WTC11 (cell line): ENCODE measurements at places on chromosomes 7 and 10.
A peak's percentile ranks its signal among the peaks of the same experiment; 100 is the strongest.

- DNase-seq, result no peak
Measured at GRCh38 chr7:103632972-103633371, 187.0 kb upstream of the SLC26A5 start.

- DNase-seq, result no peak
Measured at GRCh38 chr10:30812018-30812851, 182.7 kb upstream of the LYZL2 start.

DNA sequence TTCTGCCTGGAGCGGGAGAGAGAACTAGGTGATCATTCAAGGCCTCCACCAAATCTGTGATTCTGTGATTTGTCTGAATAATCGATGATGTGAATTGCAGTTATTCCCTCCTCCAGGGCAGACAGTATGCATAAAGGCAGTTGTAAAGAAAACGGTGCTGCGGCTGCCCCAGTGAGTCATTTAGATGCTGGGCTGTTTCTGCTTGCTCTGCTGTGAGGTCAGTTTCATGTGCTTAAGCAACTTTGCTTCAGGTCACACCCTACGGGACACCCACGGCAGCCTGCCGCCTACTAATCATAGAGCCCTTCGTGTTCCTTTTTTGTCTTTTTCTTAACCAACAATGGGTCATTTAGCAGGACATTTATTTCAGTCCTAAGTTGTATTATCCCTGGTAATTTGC is 158.1 kb upstream of the PITRM1 start:
- DNase-seq, result no peak

- no peak for DNase-seq
Measured at GRCh38 chr7:142745745-142746144, 3.5 kb upstream of the PRSS1 start.

DNA sequence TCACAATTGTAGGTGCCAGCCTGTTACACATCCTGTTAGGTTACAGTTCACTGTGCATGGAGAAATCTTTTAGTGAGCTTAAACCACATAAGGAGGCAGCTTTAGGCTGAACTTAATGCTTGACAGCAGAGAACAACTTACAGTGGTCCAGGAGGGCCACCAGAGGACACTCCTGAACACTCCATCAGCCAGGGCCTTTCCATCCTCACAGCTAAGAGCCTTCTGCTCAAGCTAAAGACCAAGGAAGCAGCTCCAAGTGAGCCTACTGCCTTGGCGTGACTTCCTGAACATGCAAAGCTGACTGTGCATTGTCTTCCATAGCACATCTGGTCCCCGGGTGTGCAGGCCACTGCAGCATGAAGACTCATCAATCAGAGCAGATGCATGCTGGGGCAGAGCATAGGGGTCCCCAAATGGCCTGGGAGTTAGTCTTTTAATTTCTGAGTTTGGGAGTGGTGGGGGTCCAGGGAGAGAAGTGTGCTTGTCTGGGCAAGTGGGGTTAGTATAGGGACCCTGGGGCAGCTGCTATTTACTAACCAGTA is 105.0 kb downstream of the ZNF248 start:
- no peak for DNase-seq

DNA sequence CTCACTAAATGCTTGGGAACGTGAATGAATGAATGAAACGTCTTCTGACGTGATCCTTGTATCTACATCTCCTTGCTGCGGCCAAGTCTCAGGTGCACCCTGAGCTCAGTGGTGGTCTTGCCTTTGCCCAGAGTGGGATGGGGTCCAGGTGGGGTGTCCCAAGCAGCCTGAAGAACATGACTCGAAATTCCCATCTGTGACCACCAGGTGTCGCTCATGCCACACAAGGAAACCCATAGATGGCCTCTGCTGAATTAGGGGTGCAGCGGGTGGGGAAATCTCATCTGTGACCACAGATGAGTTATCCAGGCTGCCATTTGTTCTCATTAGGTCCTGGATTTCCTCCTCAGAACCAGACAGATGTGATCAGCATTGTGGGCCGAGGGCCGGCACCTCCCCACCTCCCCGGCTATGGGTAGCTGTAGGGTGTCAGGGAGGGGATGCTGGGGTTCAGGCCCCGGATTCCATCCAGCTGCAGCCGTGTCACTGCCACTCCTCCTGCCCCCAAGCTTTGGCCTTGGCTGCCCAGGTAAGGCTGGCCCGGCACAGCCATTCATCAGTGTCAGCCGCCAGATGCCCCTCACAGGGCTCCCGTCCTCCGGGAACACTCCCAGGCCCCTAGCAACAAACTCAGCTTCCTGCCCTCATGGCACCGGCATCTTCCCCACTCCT is 21.0 kb upstream of the GNA12 start:
- DNase-seq, result peak; percentile 84

DNA sequence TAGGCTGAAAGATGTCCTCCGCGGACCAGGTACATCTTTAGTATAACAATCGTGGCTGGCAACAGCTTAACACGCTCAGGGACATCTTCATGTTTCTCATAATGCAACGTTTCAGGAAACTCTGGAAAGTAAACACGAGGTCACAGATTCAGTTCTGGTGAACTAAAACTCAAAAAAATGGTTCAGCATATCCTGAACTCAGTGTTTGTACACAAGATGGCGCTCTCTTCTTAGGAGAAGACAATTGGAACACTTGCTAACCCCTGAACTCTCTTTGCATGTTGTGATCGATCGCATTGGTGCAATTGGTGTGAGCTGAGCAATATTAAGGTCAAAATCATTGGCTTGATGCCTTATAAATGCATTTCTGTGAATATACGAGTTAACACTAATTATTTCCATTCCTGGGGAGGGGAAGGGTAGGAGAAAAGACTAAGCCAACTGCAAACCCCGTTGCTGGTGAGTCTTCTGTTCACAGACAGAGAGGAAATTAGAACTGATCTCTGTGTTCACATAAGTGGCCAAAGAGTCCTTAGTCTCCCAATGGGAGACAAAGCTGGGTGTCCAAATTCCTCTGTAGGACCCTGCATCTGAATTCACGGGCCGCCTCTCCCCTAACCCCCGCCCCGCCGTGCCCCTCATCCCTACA is 52.6 kb upstream of the FAM180A start:
- no peak for DNase-seq

DNA sequence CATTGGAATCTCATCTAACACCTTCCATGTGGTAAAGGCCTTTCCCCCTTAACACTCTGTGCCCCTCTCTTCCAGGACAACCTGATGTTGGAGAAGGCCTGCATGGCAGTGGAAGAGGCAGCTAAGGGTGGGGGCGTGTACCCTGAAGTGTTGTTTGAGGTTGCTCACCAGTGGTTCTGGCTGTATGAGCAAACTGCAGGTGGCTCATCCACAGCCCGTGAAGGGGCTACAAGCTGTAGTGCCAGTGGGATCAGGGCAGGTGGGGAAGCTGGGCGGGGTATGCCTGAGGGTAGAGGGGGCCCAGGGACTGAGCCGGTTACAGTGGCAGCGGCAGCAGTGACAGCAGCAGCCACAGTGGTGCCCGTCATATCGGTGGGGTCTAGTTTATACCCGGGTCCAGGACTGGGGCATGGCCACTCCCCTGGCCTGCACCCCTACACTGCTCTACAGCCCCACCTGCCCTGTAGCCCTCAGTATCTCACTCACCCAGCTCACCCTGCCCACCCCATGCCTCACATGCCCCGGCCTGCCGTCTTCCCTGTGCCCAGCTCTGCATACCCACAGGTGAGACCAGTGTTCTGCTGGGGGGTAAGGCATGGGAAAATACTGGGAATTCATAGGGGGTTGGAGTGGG is 12.4 kb downstream of the NDST2 start:
- DNase-seq, result no peak

DNA sequence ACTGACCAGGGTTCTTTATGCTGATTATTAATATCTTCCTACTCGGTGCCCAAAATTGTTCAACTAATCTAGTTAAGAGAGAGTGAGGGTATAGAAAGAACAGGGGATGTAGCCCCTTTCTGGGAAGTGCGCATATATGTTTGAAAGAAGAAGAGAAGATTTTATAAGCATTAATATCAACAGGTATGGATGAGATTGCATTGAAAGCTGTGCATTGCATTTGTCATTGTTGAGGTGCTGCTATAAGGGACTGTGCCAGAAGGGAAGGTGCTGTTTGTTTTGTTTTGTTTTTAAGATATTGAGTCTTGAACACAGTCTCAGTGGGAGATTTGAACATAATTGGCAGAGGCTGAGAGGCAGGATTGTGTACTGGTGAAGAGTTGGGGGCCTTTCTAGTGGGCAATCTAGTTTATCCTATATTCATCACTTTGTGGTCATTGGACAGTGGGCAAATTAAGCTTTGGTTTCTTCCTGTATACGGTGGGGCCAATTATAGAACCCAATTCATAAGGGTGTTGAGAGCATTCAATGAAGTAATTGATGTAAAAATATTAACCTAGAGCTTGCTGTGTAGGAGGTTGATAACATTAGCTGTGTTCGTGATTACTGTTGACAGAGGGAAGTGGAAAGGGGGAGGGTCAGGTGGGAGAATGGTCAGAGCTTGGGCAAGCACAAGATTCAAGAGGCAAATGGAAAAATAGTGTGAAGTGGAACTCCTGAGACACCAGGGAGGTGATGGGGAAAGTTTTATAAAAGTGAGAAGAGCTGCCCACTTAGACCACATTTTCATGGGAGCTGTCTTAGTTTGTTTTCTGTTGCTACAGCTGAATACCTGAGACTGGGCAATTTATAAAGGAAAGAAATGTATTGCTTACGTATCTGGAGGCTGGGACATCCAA is 19.9 kb upstream of the PCGF5 start:
- no peak for DNase-seq

DNA sequence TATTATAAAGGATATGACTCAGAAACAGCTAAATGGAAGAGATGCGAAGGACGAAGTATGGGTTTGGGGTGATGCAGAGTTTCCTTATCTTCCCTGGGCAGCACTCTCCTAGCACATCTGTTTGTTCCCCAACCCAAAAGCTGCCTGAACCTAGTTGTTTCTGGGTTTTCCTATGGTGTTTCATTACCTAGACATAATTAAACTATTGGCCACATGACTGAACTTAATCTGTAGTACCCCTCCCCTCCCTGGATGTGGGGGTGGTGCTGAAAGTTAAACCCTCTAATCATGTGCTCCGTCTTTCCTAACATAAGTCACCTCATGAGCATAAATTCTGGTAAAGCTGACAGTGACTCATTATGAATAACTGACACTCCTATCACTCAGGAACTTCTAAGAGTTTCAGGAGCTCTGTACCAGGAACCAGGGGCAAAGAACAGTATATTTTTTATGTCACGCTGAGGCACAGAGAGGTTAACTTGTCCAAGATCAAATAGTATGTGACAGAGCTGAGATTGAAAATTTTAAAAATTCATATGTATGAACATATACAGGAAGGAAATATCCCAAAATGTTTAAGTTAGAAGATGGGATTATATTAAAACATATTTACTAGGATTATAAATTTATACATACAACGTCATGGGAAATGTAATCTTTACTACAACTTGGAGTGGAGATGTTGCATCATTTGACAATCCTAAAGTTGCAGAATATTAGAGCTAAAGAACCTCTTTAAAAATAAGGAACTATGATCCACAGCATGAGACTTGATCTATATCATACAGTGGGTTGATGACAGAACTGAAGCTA is 4.8 kb downstream of the STRIP2 start:
- DNase-seq, result no peak

- DNase-seq, result peak; percentile 81
Measured at GRCh38 chr10:104580774-104581675, 60.1 kb upstream of the SORCS3 start.

GRCh38 chr10:51934373-51934772 is 235.0 kb upstream of the CSTF2T start:
- no peak for DNase-seq

DNA sequence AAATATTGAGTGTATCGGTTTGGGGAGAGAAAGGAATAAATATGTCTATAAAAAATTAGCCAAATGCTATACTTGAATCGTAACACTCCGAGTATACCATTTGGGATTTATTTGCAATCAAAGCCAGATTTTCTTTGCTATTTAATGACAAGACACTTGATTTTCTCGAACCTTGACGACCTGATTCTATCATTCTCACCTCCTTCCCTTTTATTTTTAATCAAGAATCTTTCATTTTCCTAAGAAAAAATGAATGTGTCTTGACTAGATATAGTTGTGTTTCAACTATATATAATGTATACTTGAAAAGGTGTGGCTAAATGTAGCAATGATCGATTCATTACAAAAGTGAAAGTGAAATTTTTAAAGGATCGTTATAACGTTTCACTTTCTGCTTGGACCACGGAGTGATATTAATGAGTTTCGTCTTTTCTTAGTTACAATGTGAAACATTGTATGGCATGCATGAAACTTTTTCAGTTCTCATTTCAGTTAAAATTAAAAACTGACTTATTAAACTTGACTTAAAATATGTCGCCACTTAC is 562 bp downstream of the NUB1 start:
- DNase-seq, result no peak

GRCh38 chr7:98168904-98169621 is 42.2 kb upstream of the BHLHA15 start:
- no peak for DNase-seq

DNA sequence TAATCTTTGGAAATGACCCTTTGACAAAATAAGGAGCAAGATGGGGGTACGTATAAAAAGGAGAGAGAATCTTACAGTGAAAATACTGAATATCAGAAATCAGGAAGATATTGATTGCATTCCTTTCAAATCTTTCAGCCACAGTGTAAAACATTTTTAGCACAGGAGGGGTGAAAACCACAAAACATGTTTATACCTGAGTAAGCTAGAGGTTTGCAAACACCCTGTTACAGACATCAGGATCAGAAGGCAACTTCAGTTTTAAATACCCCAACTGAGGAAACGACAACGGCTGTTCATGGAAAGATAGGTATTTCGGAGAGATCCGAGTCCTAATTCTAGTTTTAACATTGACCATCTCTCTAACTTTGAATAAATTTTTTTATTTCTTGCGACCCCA is 69.1 kb upstream of the ITGB1 start:
- DNase-seq, result no peak

DNA sequence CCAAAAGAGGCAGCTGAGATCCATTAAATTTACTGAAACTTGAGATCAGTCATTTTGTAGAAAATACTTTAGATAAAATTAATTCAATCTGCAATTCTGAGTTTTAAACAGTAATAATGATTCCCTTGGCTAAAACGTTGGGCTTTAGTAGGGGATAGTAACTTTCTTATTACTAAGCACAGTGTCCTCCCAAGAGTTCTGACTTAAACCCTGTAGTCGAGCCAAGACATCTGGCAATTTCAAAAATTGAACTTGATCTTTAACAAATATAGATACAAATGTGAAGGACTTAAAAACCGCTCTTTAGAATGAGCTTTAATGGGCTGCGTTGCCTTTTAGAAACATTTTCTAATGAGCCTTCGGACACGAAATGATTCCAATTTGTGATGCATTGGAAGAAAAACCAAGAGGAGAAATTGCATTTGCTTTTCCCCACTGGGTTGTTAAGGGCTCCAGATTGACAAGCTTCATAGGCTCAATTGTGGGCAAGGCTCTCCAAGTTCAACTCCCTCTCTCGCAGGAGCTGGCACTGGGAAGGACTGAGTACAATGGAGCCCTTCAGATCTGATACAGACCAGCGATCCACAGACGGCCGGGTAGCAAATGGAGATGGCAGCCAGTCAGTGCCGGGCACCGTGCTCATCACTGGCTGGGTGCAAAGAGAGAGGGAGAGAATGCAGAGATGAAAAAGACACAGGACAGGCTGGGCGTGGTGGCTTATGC is 921.3 kb upstream of the AUTS2 start:
- no peak for DNase-seq

- DNase-seq, result no peak
Measured at GRCh38 chr7:77308792-77309191, 107.4 kb downstream of the GSAP start.
